ENCODE measurements at places on chromosomes 2 and 18. TPM values are rescaled to one million over a fixed set of nuclear protein-coding genes. Genes with fewer than 3 reads are reported as not detected.

Gene NEUROD1
- total RNA-seq = not detected

DNA sequence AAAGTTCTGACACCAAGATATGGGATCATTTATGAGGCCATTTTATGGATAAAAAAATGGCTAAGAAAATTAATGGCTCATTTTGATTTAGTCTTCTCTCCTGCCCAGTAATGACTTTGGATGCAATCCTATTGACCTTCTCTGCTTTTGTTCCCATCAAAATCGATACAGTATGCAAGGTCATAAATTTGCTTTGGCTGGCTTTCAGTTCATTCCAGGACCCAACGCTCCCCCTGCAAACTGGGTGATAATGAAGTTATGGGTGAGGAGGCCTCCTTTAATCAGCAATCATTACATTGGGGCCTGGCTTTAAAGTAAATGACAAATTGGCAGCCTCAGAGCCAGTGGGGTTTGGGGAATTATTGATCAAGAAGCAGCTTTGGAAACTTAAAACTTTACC is 351.8 kb upstream of the GYPC start:
- no peak for DNase-seq

Gene EFHD1
- total RNA-seq = 9.6 TPM

DNA sequence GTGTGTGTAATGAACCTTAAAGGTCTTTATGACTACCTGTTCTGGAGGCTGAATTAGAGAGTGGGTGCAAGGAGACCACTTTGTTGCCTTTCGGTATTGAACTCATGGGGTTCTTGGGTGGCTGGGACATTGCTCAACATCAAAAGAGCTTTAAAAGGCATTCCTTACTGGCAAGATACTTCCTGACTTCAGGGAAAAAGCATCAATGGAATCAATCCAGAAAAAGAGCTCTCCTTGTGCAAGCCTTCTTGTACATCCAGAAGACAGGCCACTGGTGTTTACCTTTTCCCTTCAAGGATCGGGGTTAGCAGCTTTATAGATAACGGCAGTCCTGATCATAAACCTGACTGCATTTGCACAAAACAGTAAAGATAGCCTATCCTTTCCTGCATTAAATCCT is 9.5 kb downstream of the PNO1 start:
- DNase-seq = no peak

DNA sequence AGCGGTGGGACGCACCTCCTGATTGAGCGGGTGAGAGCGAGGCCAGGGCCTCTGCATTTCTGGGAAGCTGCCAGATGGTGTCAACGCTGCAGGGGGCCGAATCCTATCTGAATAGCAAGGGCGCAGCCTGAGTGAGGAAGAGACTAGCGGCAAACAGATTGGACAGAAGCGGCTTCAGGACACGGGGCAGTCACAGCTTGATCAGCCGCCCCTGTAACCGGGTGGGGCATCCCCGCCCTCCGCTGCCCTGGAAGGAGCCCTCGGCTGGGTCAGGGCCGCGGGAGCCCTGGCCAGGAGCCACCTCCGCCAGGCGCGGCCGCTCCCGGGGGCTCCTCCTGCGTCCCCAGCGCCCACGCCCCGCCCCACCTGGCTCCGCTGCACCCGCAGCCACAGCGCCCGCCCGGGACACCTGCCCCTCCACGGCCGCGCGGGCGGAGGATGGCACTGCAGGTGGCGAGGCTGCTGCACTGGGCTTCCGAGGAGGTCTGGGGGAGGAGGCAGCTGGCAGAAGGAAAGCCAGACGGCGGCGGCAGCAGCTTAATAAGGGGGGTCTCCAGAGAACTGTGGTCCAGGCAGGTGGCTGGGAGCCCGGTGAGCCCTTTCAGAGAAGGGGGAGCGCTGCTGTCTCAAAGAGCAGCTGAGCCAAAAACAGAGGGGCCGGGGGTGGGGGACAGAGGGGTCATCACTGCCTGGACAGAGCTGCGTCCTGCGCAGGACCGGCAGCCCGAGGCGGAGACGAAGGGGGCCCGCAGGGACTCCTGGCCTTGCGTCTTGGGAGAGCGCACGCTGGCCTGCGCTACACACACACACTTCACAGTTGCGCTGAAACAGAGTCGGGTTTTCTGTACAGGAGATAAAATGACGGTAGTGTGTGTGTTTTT is 18.8 kb upstream of the SOX11 start:
- DNase-seq = no peak

Gene UGT1A4
- not detected for total RNA-seq

GRCh38 chr2:225402210-225402776 is 2.8 kb downstream of the NYAP2 start:
- no peak for DNase-seq

Gene PSTPIP2
- 4.4 TPM for total RNA-seq

Gene IL1RL2
- 1.9 TPM for total RNA-seq

Gene ZBTB7C
- 5.0 TPM for total RNA-seq

Gene CNDP1
- total RNA-seq = not detected

GRCh38 chr2:42169874-42170521 is 845 bp downstream of the EML4 start:
- DNase-seq = no peak

- no peak for DNase-seq
These were observed 39.1 kb downstream of the FRZB start for GRCh38 chr2:182827182-182827879.

DNA sequence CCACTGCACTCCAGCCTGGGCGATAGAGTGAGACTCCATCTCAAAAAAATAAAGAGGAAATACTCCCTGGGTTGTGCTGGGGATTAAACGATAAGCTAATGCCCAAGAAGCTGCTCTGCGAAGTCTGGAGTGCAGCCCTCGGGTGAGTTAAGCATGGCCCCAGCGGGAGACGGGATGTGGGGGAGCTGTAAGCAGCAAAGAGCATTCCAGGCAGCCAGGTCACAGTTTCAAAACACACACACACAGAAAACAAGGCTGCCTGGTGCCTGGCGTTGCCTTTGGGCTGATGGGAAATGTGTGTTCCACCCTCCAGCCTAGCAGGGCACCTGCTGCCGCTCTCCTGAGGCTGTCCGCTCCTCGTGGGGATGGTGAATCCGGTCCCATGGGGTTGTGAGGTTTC is 24.1 kb downstream of the ODC1 start:
- no peak for DNase-seq

DNA sequence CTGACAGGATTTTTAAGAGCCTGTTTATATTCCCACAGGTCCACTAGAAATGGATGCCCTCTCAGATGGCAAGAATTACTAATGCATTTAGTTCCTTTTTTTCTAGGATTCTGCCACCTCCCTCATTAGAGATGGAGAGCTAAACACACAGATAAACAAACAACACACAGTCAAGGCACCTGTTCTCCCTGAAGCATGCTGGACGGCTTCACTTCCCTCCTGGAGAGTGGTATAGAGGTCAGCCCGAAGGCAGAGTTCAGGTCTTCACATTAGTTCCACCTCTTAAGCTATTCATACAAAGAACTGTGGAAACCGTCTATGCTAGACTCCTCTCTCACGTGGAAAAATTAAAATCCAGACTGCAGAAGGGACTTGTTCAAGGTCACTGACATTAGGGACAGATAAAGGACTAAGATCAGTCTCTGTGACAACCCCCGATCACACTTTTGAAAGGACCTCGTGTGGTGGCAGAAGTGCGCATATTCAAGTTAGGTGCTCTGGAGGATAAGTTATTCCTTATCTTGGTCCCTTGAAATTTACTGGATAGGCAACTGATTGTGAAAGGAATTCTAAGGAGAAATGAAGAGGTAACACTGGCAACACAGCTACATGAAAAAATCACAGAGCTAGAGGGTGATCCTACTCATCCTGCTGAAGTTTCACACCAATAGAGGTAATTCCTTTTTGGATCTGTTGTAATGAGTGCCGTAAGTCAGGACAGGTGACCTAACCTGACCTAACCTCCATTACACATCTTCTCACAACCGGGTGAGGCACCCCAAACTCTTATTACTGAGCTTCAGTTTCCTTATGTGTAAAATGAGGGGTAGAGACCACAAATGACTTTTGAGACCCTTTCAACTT is 75.1 kb downstream of the SPRED2 start:
- no peak for DNase-seq

Gene IL1B
- 11.7 TPM for total RNA-seq

Gene FBXO48
- total RNA-seq = 0.95 TPM

GRCh38 chr2:3670376-3670775 is 12.4 kb downstream of the ALLC start:
- DNase-seq = no peak

Gene ABCB11
- total RNA-seq = 1.2 TPM

Gene TTR
- not detected for total RNA-seq

- DNase-seq = no peak
These were observed 6.5 kb downstream of the GKN1 start for GRCh38 chr2:68980956-68981355.

- DNase-seq = no peak
These were observed 49.9 kb upstream of the ASPRV1 start for GRCh38 chr2:70011335-70011734.

DNA sequence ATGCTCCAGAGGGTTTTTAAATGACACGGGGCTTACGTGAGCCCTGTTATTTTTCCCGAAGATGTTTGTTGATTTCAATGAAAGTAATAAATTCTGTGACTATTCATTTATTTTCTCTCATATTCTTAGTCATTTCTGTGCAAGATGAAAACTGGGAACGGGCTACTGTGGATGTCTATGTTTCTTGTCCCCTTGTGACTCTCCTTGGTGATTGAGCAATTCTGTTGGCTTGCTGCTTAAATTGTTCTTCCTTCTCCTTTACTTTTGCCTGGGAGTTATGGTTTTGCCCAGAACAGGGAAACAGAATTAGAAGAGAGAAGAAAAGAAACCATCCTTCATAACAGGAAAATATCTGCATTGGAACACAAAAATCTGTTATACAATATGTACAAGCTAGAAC is 508.2 kb upstream of the DSEL start:
- DNase-seq = no peak

GRCh38 chr18:69752737-69753380 is 194.8 kb downstream of the CD226 start:
- no peak for DNase-seq

DNA sequence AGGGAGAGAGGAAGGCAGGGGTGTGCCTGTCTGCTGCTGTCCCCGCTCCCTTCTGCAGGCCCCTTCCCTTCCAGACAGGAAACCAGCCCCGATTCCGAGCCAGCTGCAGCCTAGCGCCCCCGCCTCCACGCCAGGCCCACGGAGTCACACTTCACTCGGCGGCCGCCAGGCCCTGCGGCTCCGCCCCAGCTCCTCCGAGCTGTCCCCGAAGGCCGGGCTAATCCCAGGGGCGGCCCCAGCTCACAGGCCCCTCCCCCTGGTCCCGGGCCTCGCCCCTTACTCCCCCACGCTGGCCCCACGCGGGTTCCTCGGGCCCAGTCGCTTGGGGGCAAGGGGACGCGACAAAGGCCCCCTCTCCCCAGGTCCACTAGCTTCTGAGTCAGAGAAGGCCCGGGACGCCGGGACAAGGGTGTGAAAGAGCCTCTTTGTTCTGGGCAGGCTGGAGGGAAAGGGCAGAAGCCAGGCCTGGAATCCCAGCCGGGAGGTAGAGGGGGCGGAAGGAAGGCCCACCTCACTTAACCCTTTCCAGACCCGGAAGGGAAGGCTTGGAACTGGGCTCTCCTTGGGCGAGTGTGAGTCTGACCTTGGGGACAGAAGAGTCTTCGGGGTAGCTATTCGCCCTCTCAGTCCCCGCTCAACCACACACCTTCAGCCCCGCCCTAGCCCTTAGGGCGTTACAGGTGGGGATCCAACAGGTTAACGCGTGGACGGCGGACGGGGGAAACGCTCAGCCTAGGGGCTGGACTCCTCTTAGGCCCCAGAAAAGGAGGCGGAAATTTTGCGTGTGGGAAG is 1.2 kb downstream of the RTKN start:
- peak; percentile 42 for DNase-seq

Gene MYL12B
- 296 TPM for total RNA-seq

Gene C1QL2
- not detected for total RNA-seq

- DNase-seq = no peak
These were observed 12.4 kb downstream of the CIB4 start for GRCh38 chr2:26628561-26629345.

Gene CFAP65
- 0.19 TPM for total RNA-seq

DNA sequence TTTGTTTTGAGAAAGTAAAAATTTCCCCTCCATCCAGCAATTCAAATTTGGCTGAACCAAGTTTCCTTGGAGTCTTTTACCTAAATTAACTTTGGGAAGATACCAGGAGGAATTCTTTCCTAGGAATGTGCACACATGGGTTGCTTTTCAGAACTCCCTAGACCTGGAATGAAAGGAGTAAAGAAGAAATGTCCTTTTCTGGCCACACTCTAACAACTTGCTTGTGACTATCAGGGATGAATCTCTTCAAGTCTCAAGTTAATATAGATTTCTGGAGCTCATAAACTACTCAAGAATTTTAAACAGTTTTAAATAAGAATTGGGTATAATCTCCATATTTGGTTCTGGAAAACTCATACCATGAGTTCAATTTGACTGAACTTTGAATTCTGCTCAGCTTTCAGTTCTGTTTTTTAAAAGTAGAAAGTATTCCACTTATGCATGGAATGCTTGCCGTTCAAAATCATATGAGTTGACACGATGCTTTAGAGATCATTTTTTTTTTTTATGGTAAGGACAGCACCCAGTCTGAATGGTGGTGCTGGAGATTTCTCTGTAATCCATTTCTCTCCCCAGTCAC is 7.7 kb downstream of the RASGRP3 start:
- no peak for DNase-seq

Gene DCTN1
- 83.1 TPM for total RNA-seq

DNA sequence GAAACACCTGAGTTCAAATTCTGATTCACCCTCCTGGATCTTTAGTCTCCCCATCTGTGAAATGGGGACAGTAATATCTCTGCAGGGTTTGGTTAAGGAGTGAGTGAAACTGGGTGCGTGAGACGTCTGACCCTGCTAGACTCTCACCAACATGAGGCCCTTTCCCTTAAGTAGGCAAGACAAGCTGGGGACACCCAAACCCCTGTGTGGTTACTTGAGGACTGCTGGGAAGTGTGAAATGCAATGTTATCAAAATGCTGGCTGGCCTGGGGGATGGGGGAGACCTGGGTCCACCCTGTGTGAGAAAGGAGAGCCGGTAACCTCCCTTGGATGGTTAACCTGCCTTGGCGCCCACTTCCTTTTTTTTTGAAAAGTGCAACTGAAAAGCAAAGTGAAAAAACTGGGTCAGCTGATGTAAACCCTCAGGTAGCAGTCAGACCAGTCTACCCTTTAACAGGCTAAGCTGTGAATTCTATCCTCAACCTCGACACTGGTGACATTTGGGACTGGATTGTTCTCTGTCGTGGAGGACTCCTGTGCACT is 82.3 kb downstream of the INPP5D start:
- no peak for DNase-seq

GRCh38 chr2:191710411-191710900 is 32.5 kb downstream of the NABP1 start:
- no peak for DNase-seq

GRCh38 chr2:121086450-121086849 is 198.6 kb downstream of the TFCP2L1 start:
- DNase-seq = no peak

DNA sequence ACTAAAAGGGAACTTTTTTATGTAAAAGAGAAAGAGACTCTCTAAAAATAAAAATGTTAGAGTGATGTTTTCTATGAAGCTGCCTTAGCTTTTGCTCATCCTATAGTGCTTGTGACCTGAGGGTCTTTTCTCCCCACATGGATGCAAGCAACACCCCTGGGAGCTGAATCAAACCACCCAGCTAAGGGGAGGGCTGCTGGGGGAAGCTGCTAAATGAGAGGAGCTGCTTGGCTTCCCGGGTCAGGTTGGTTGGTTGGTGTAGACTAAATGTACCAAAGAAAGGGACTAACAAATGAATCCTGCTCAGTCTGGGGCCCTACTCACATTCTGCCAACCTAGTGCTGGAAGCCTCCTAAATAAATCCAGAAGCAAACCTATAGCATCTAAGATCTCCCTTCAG is 35.0 kb downstream of the AFF3 start:
- no peak for DNase-seq

- no peak for DNase-seq
These were observed 420.9 kb upstream of the PKDCC start for GRCh38 chr2:41626936-41627335.

Gene CCDC148
- 0.48 TPM for total RNA-seq

- DNase-seq = no peak
These were observed 150.7 kb downstream of the USP34 start for GRCh38 chr2:61320181-61320580.

All from omental fat pad (tissue), 4 donors.